ENCODE measurements at places on chromosomes 3 and 15.

- no peak for DNase-seq
Measured at GRCh38 chr15:25785641-25786025, 77.5 kb downstream of the ATP10A start.

DNA sequence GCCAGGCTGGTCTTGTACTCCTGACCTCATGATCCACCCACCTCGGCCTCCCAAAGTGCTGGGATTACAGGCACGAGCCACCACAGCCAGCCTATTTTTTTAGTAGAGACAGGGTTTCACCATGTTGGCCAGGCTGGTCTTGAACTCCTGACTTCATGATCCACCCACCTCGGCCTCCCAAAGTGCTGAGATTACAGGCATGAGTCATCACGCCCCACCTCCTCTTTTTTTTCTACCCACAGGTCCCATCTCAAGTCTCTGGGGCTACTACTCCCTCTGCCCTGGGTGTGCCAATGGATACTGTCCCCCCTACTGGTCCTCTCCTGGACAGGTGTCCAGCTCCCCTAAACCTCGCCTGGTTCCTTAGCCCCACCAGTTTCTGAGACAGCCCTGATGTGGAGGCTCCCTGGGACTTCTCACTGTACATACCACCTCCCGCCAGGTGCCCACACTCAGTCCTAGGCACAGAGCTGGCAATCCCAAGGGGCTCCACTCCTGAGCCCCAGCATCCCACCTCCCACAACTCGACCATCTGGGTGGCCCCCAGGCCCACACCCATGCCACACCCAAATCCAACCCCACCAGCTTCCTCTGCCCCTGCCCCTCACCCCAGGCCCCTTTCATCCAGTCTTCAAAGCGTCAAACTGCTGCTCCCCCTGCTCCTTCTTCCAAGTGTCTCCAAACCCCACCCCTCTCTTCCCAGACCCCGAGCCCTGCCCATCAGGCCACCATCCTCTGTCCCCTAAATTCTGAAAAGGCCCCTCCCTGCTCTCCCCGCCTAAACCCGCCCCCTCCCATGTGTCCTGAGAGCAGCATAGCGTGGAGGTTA is 13.1 kb upstream of the CYP11A1 start:
- DNase-seq, result no peak

DNA sequence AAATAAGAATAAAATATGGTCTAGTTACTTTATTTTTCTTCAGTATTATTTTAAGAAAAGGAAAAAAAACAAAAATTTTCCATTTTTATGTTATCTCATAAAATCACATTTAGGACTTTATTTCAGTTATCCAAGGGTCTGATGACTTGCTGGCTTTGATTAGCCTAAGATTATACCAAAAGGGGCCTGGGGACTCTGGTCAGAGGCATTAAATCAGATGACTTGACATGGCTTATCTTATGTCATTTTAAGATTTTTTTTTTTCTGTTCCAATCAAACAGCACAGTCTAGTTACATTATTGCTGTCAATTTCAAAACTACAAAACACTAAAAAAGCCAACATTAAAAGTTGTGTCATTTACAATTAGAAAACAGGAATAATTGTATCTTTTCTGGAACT is 725.4 kb upstream of the NR2F2 start:
- no peak for DNase-seq

- no peak for DNase-seq
Measured at GRCh38 chr15:47035475-47036406, 681.6 kb upstream of the SEMA6D start.

GRCh38 chr3:195451373-195452015 is 8.7 kb upstream of the ACAP2 start:
- no peak for DNase-seq

- DNase-seq, result peak; percentile 39
Measured at GRCh38 chr3:188788621-188789081, 383.1 kb upstream of the TPRG1 start.

GRCh38 chr3:37291275-37291700 is 116.9 kb upstream of the LRRFIP2 start:
- no peak for DNase-seq

- no peak for DNase-seq
Measured at GRCh38 chr15:38531509-38531908, 33.1 kb downstream of the RASGRP1 start.

DNA sequence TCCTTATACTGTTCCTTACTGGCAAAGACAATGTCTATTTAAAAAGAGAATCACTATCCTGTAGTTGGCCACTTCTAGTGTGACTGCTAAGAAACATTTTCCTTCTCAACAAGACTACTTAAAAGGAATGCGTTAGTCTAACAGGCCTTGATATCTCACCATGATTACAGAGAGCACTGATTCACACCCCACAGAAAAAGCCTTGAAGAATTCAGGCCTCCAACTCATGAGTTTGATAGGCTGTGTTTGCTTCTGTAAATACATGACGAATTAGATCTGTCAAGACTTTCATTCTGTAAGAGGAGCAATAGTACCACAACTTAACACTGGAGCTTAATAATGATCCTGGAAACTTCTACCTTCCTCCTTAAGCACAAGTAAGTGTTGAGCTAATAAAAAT is 432.8 kb upstream of the NR2F2 start:
- no peak for DNase-seq

DNA sequence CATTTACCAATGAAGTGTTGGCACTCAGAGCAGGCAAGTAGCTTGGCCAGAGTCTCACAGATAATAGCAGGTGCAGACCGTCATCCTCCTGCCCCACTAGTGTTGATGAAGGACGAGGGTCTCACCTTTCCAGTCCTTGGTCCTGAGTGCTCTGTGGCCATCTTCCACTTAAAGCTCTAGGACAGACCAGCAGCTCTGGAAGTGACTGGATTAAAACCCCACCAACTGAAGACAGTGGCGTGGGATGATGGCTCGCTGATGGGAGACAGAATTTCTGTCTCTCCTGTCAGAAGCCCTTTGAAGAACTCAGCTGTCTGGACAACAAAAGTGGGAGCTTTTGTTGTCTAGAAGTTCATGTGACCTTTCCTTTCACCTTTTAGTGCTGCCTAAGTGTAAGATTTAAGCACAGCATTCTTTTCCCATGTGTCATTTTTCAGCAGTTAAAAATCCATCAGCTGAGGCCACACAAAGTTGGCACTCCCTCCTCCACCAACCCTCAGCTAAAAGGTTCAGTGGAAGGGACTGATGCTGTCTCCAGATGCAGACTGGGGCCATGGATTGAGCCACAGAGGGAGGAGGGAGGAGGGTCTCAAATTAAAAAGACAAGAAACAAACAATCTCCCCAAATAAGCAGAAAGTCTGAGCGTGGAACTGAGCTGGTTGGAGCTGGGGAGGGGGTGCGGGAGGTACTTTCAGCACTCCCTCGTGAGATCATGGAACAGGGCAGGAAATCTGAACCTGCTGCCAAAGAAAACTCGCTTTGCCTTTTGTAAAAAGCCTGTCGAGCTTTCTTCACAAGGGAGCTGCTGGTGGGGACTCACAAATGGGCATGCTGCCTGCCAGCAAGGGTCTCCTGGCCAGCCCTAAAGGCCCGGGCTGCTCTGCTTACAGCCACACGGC is 148.5 kb upstream of the CTDSPL start:
- DNase-seq, result no peak

DNA sequence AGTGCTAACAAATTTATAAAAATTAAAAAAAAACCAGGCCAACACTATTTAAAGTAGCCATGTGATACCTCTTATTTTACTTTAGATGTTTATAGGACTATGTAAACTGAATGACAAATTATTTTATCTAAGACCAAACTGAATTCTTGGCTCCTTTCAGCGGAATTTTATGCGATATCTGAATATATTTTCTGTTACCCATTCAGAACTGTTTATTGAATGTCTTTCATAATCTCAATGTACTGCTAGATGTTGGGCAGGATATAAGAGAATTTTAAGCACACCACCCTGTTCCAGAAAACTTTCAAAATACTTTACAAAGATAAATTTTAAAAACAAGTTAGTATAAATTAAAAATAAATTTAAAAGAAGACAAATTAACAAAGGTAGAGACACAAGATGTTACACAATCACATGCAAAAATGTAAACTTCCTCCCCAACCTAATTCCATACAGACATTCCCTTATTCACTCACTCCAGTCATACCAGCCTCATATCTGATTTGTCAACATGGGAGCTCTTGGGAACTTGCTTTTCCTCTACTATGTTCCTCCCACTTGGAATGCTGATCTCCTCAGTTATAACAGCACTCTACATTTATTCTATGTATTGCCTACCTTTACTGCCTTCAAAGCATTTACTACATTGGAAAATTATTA is 154.6 kb upstream of the MBNL1 start:
- DNase-seq, result no peak
